ENCODE measurements at places on chromosomes 3 and 15. TPM values are rescaled to one million over a fixed set of nuclear protein-coding genes. Genes with fewer than 3 reads are reported as not detected.

The PCSK6 gene
- 0.64 TPM for total RNA-seq

GRCh38 chr3:39184968-39185285, 7.5 kb downstream of the XIRP1 start:
- no peak for DNase-seq
- H3K4me3 ChIP-seq = no peak overlapping the region
- H3K27ac ChIP-seq = no peak overlapping the region
- peaks cover 18% of the 10 kb centered on the region for H3K4me1 ChIP-seq
- H3K27me3 ChIP-seq = no peaks in the 10 kb centered on the region

- H3K4me3 ChIP-seq = no peak overlapping the region
- H3K27ac ChIP-seq = no peak overlapping the region
- peaks cover 9% of the 10 kb centered on the region for H3K27me3 ChIP-seq
- H3K4me1 ChIP-seq = no peaks in the 10 kb centered on the region
Observed at GRCh38 chr15:78387246-78388037, 47.3 kb downstream of the CRABP1 start.

- no peak for DNase-seq
- H3K4me1 ChIP-seq = peaks cover 49% of the 10 kb centered on the region
- H3K36me3 ChIP-seq = peaks cover 17% of the 10 kb centered on the region
Observed at GRCh38 chr3:4856564-4856963, 122.7 kb upstream of the BHLHE40 start.

- DNase-seq = no peak
- no peaks in the 10 kb centered on the region for H3K27me3 ChIP-seq
- H3K27ac ChIP-seq = no peak overlapping the region
- no peaks in the 10 kb centered on the region for H3K4me1 ChIP-seq
Observed at GRCh38 chr3:79297245-79297960, 470.4 kb downstream of the ROBO1 start.

GRCh38 chr3:52238761-52239701, at the start of gene TWF2:
TSS of gene TWF2 (minus strand) at chr3:52239158. CDS start at chr3:52239016, 142 bp downstream.
- peaks cover 75% of the 10 kb centered on the region for H3K4me1 ChIP-seq
- peak; percentile 83 for DNase-seq
- H3K4me3 ChIP-seq = peak within 1 kb of the TSS; percentile 92
